ENCODE measurements at places on chromosomes 11 and 22. TPM values are rescaled to one million over a fixed set of nuclear protein-coding genes. Genes with fewer than 3 reads are reported as not detected.

Gene LRRC74B
- total RNA-seq: not detected

Gene CBX7
- total RNA-seq: 3.4 TPM

Gene VSIG10L2
- not detected for total RNA-seq

Gene IMMP1L
- total RNA-seq: 9.8 TPM

Gene MPZL2
- 25.8 TPM for total RNA-seq

Gene MLC1
- total RNA-seq: not detected

Gene FJX1
- total RNA-seq: 39.5 TPM

Gene DNAJB7
- total RNA-seq: under 0.01 TPM

Gene APOA5
- total RNA-seq: not detected

Gene ROM1
- 5.2 TPM for total RNA-seq

Gene SCGB1A1
- total RNA-seq: not detected

Gene TTLL8
- not detected for total RNA-seq

Gene LRP4
- 1.4 TPM for total RNA-seq

Gene SRSF8
- total RNA-seq: 31.0 TPM

Gene OR5P2
- 0.33 TPM for total RNA-seq

Gene C11orf97
- total RNA-seq: not detected

Gene MYO18B
- not detected for total RNA-seq

Gene IL18
- total RNA-seq: 0.19 TPM

Gene MGAT3
- total RNA-seq: not detected

Gene MRGPRE
- not detected for total RNA-seq

Gene TIGD3
- 0.33 TPM for total RNA-seq

Gene OR51B2
- total RNA-seq: not detected

Gene MS4A6A
- total RNA-seq: 3.4 TPM

Gene OR8G5
- total RNA-seq: not detected

Gene DCHS1
- total RNA-seq: 58.5 TPM

Gene MMP12
- total RNA-seq: not detected

Gene MMP8
- not detected for total RNA-seq

Gene OR52K1
- not detected for total RNA-seq

Gene RIC3
- total RNA-seq: not detected

Gene LRRC32
- total RNA-seq: 35.5 TPM

Gene POU2AF1
- not detected for total RNA-seq

Gene TBX10
- total RNA-seq: not detected
